ENCODE measurements at places on chromosomes 3 and 15.

DNA sequence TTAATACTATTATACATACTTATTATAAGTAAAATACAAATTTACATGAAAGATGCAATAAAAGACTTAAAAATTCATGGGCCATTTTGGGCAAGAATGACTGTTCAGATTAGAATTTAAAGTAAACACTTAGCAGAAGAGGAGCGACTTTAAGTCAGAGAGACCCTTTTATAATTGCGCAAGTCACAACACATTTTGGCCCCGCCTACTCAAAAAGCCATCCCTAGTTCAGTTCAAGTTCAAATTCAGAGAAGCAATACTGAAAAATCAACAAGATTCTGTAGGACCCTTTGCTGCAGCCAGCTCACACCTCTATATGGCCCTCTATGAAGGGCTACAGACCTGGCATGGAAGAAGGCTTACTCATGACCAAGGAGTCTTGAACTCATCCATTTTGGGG lies 64.6 kb downstream of the PEAK1 start:
- no peak for DNase-seq

DNA sequence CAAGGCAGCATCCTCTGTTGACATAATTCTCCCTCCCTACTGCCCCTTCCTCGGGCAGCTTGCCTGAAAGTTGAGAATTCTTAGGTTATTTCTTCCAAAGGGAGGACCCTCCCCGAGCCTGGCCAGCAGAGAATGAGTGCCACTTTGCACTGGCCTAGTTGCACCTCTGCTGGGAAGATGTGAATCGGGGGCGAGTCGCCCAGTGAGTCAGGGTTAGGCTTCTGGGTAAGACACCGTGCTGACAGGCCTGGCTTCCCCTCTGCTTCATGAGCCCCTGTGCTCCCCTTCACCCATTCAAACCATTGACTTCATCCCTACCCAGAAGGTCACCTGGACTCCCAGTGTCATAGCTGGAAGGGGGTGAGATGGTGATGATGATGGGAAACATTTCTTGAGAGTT lies 82.3 kb downstream of the AAGAB start:
- DNase-seq, result no peak

DNA sequence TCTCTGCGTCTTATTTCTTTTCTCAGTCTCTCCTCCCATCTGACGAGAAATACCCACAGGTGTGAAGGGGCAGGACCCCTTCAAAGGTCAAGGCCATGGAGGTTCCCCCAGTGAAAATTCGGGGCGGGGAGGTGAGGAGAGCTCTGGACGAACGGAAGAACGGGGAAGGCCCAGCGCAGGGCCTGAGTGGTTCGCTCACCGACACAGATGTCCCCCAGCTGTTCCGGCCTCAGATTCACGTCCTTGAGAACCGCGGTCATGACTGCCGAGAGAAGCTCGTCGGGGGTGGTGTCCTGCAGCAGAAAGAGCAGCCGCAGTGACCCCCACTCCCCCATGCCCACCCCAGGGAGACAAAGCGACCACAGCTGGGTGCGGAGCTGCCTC lies 542 bp downstream of the ACAA1 start:
- peak; percentile 46 for DNase-seq

DNA sequence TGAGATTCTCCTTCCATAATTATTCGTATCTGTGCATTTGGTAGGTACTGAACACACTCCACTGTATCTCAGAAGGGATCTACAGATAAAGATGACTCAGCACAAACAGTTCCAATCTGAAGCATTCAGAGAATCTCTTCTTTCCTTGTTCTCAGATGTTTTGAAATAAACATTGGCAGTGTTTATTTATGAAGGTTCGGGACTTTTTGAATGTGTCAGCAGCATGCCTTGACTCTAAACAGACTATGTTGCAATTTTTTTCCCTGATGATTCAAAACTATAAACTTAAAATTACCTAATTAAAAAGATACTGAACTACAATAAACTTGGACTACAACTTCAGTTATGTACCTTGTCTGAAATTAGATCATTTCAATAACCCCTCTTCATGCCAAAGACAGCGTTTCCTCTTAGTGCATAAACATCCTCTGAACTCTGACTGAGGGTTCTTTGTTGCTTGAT lies 612.9 kb upstream of the TBL1XR1 start:
- peak; percentile 36 for DNase-seq

- no peak for DNase-seq
Measured at GRCh38 chr3:10764259-10765051, 51.6 kb upstream of the SLC6A11 start.

DNA sequence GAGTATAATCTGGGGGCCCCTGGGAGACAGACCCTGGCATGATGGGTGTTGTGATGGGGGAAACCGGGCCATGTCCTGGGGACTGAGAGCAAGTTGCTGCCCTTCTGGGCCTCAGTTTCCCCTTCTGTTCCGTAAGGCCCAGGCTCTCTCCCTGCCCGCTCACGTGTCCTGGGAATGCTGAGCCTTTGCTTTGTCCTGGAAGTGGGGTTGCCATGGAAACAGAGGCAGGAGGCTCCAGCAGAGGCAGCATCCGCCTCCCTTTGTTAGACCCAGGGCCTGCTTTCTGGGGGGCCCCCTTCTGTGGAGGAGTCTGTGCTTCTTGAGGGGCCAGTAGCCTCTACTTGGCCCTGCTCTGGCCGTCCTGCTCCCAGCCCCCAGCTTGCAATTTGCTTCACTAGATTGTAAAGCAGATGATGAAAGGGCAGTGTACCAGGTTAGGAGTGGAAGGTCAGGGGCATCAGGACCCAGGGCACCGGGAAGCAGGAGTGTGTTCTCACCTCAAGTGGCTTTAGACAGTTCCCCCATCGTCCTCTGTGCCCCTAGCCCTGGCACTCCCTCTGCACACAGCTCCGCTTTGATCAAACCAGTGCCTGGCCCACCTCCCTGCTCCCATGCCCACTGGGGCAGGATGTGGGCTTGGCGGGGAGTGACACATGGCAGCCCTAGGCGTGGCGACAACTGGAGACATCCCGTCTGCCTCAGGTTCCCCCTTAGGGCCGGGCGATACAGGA lies 105.6 kb downstream of the FBLN2 start:
- DNase-seq, result no peak

- DNase-seq, result peak; percentile 1
Measured at GRCh38 chr3:144744473-144744872, 772.9 kb downstream of the DIPK2A start.

- no peak for DNase-seq
Measured at GRCh38 chr3:195213639-195214315, 57.2 kb downstream of the XXYLT1 start.

GRCh38 chr3:10242182-10243065 lies 5.8 kb upstream of the TATDN2 start:
- peak; percentile 77 for DNase-seq

- peak; percentile 39 for DNase-seq
Measured at GRCh38 chr3:177744873-177745606, 547.8 kb upstream of the TBL1XR1 start.

DNA sequence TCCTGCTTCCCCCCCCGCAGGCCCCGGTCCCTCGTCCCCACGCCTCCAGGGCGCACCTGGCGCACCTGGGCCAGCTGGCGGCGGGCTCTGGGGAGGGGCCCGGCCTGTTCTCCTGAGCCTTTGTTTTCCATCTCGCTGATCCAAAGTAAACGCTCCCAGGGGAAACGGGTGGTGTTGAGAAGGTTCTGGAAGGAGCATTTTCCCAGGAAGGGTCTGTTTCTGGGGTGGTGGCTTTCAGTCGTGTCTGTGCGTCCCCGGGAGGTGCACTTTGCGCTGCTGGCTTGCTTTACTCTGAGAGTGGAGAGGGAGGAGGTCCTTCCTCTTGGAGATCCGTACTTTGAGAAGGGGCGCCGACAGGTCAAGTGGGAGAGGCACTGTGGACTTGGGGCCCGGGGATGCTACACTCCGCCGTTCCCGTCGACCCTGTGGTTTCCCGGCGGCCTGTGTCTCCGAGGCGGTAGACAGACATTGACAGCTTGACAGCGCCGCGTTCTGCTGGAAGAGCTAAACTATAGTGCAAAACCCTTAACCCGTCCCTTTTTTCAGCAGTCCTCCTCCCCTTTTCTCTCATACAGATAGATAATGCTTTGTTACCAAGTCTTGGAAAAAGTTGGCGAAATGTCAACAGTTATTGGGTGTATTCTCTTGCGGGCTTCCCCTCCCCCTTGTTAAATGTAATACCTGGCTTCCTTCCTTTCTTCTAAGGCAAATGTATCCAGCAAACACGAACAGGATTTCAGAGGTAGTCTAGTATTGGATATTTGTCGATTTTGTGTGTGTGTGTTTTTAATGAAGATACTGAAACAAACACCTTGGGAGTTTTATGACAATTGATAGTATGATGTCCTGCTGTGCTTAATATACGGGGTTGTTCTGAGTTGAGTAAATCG lies 6.5 kb downstream of the TPM1 start:
- DNase-seq, result peak; percentile 96

DNA sequence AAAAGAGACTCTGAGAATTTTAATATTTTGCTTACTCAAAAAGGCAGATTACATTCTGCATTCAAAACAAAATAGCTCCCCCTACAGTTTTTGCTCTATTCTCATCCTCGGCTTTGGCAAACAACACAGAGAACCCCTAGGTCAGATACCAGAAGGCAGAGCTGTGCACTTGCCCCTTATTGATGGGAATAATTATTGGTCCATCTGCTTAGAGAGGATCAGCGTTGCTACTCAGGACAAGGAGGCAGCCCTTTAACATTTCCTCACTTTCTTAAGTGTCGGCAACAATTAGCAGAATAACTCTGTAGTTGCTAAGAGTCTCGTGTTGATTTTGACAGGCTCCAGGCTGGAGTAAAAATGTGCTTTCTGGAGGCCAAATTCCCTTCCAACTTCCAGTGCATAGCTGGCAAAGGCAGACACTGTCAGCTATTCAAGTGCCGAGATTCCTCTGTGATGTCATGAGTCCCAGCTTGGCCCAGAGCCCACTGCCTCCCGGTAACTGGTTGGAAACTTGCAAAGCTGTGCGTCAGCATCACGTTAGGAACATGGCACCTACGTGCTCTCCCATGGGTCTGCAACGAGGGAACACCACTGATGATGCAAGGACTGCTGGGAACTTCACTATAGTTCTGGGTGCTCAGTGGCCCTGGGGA lies 482.7 kb upstream of the ADAMTS9 start:
- DNase-seq, result peak; percentile 9

DNA sequence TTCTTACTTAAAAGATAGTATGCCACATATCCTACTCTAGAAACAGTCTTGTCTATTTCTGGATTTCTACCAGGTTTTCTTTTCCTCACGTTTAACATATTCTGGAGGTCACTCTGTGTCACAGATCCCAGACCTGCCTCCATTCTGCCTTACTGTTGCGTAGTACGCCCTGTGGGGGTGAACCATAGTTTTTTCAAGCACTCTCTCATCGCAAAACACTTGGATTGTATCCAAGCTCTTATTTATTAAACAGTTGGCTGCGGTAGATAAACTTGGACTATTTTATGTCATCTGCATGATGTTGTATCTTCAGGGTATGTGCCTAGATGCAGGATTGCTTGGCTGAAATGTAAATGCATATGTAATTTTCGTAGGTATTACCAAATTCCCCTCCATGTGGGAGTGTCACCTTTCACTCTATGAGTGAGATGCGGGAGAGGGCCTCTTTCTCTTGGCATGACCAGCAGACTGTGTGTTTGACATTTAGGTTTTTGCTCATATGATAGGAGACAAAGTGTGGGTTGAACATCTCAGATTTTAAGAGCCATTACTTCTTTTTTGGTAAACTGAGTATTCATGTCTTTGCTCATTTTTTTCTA lies 55.8 kb downstream of the ABTB1 start:
- peak; percentile 83 for DNase-seq

Measured in hematopoietic multipotent progenitor cell treated with erythropoietin and hydrocortisone succinate and interleukin-3 and kit ligand, for 6 days (in vitro differentiated cells).